CD4-positive, alpha-beta T cell (primary cell): ENCODE measurements at places on chromosomes 7 and 10. TPM values are rescaled to one million over a fixed set of nuclear protein-coding genes. Genes with fewer than 3 reads are reported as not detected.

Gene WNT2
- total RNA-seq = not detected

Gene SLC26A3
- total RNA-seq = not detected

Gene SLC16A9
- total RNA-seq = not detected

Gene ACSM6
- total RNA-seq = not detected

Gene AGBL3
- total RNA-seq = 2.2 TPM
